ENCODE measurements at places on chromosomes 13 and 19.
A peak's percentile ranks its signal among the peaks of the same experiment; 100 is the strongest.

- no peak for DNase-seq
Measured at GRCh38 chr13:94028650-94029049, 450.8 kb downstream of the DCT start.

DNA sequence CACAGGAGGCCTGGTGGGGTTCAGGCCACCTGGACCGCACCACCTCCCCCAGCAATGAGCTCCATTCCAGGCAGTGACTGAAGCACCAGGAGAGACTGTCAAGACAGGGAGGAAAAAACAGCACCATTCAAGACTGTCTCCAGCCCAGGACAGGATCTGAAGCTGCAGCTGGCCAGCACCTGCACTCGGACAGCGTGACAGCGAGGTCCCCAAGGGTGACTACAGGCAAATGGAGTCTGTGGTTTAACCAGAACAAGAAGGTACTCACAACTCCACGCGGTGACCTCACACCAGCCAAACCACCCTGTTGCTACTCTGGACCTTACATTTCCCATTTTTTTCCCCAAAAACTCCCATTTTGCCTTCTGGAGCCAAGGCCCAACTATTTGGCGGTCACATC lies 9.8 kb downstream of the MED26 start:
- DNase-seq, result no peak

DNA sequence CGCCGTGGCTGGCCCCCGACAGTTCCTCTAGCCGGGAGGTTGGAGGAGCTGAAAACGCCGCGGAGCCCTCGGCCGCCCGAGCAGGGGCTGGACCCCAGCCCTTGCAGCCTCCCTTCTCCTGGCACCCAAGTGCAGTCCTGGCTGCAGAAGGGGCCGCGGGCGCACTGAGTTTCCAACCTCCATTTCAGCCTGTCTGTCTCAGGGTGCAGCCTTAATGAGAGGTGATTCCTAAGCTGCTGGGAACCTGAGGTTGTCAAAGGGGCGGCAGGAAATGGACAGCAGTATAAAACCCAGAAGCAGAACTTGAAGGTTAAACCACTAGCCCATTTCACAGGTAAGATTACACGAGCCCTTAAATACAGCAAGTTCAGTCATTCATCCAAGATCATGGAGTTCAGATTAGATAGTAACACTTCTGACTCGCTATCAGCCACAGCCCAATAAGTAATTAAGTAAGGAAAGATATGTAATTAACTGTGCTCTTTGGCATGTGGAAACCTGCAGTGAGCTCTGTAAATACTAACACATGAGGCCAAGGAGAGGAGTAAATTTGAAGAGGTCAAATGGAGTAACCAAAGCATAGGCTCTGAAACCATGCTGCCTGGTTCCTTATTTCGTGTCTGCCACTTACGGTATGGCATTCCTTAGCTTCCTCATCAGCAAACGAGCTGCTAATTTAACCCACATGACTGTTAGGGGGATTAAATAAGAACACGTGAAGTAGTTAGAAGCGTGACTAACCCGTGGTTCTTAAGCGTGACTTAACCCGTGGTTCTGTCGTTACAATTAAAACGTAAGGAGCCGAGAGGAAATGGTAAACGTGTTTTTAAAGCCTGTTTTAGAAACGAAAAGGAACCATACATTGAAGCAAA lies 686 bp downstream of the SETDB2 start:
- DNase-seq, result no peak

DNA sequence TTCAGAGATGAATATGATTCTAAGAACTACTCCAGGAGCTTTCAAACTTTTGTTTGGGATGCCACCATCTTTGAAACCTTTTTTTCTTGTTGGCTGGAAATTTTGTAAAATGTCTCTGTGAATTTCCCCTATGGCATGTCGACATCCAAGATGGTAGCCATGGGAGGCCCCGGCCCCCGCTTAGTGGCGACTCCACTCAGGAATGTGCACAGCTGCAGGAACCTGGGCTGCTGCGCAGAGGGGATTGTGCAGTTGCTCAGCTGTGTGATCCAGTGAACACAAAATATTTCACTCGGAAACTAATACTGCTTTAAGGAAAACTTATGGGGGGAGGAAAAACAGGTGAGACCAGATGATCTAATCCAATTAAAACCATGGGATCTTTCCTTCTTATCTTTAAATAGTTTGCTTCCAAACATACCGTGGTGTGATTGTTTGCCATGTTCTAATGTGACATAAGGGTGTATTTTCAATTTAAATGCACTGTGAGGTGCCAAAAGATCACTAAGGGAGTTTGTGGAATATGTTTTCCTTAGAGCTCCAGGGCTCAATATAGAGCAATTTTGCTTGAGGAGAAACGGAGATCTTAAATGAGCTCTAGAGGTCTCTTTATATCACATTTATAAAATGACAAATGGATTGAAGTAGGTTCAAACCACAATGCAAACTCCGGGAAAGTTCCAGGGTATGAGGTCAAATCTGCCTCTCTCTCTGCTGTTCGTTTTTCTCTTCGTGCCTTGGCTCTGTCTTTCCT lies 497.7 kb downstream of the FGF9 start:
- DNase-seq, result no peak

GRCh38 chr13:40596484-40596883 lies 70.0 kb downstream of the FOXO1 start:
- DNase-seq, result no peak

DNA sequence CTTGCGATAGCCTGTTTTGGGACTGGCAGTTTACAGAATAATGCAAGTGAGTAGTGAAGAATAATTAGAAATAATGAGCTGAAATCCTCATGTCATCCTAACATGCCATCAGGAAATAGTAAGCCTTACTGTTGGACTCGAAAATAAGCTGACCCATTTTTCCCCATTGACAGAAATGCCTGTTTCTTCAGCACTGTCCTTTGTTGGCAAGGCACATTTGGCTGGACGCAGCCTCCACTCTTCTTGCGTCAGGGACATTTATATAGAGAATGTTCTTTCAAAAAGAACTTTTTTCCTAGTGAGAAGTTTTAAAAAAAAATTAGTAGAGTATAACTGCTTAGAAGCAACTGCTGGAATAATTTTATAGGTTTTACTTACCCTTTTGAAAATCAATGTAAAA lies 47.1 kb downstream of the ARHGAP35 start:
- DNase-seq, result no peak

GRCh38 chr19:39390451-39390750 lies 505 bp downstream of the PAF1 start:
- no peak for DNase-seq

- DNase-seq, result no peak
Measured at GRCh38 chr19:39160889-39161672, 35.5 kb downstream of the PAK4 start.

DNA sequence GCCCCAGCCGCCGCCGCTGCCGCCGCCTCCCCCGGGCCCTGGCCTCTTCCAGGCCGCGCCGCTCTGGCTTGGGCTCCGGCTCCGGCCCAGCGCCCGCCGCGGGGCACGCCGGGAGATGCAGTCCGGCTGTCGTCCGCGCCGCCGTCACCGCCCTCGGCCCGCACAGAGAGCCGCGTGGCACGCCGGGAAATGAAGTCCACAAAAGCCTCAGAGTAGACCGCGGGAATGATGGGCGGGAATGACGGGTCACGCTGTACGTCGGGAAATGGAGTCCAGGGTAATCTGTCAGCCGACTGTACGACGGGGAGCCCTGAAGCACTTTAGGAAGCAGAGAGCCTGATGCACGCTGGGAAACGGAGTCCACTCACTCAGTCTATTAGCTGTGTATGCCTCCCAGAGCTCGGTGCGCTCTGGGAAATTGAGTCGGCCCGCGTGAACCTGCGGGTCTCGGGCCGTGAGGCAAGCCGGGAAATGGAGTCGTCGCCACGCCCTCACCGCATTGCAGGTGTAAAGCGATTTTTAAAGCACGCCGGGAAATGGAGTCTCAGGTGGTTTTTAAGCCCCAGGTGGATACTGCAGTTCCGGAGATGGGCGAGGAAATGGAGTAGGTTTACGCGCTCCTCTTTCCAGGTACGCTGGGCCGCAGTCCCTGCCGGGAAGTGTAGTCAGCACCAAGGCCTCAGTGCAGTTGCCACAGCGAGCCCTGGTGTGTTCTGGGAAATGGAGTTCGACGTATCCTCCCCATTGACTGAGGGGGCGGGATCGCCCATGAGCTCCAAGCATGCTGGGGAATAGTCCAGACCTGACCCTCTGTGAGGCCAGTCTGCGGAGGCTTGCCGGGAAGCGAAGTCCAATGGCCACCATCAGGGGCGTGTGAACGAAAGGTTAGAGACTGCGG lies at the start of gene GSK3A:
Gene GSK3A (minus strand): TSS at position 91 of the 898 bp plus-strand sequence. CDS start 137 bp downstream, outside the sequence.
- DNase-seq, result peak; percentile 99

GRCh38 chr19:3478409-3479176 lies 1.7 kb downstream of the SMIM24 start:
- DNase-seq, result no peak

DNA sequence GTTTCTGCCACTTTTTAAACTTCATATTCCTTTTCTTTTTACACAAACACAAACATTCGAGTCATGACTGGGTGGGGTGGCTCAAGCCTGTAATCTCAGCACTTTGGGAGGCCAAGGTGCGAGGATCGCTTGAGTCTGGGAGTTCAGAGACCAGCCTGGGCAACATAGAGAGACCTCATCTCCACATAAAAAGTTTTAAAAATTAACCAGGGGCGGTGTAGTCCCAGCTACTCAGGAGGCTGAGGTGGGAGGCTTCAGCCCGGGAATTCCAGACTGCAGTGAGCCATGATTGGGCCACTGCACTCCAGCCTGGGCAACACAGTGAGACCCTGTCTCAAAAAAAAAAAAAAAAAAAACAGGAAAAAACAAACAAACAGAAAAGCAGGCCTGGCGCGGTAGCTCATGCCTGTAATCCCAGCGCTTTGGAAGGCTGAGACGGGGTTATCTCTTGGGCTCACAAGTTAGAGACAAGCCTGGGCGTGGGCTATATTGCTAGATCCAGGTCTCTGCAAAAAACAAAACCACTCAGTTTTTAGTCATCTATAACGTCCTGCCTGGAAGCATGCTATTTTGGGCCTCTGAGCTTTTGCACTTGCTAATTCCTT lies 583 bp upstream of the BAX start:
- DNase-seq, result peak; percentile 57

Measured in kidney (tissue), 22 donors.